Activated CD8-positive, alpha-beta memory T cell treated with anti-CD3 and anti-CD28 coated beads for 1 hour (primary cell): ENCODE measurements at places on chromosomes 6 and 20.

GRCh38 chr20:9500121-9500520 is 14.3 kb upstream of the LAMP5 start:
- no peak for DNase-seq

DNA sequence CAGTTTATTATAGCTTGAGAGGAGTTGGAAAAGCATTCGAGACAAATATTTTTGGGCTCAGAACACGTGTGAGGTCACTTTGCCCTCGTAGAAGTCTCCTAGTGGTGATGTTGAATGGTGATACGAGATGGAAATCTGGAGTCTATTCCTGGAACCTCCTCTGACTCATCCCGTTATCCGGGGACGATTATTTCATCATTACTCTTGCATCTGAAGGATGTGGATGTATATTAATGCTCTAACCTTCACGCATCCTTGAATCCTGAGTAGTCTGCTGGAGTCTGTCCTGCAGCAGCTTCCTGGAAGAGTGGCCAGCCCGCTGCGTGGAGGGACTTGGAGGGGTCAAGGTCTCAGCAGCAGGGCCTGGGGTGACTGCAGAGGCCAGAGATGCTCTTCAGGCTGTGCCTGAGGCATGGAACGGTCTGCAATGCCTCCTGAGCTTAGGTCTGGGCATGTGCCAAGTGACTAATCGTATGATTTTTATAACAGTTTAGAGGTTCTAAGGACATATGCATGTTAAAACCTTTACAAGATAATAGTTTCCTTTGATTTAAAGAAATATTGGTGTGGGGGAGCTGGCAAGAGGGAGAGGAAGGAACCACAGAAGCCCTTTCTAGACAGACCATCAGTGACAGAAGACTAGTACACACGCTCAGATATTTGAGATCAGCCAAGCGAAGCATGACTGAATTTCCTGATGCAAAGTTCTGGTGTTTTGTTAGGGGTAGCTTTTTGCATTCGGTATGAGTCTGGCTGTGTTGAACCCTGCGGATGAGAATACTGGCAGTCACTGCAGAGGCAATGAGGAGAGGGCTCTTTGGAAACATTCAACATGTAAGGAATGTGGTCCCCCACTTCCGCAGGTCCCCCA is 400.2 kb downstream of the QKI start:
- no peak for DNase-seq

GRCh38 chr6:34457742-34458735 is 7.8 kb upstream of the PACSIN1 start:
- DNase-seq, result no peak

DNA sequence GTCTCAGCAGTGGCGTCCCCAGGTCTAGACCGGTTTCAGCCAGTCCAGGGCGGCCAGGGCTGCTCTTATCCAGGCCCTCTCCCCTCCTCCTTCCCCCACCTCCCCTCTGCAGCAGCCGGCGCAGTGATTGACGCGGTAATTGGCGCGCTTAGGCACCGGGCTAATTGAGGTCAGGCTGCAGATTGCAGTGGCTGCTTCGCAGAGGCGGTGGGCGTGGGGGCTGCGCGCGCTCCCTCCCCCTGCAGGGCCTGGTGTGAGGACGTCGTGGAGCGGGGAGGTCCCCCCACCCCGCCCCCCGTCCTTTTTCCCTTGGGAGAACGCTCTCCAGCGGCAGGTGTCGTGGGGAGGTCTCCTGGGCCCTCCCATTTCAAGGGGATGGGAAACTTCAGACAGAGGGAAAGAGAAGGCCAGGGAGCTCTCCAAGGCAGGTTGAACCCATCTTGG is 70.4 kb upstream of the BLCAP start:
- DNase-seq, result no peak

DNA sequence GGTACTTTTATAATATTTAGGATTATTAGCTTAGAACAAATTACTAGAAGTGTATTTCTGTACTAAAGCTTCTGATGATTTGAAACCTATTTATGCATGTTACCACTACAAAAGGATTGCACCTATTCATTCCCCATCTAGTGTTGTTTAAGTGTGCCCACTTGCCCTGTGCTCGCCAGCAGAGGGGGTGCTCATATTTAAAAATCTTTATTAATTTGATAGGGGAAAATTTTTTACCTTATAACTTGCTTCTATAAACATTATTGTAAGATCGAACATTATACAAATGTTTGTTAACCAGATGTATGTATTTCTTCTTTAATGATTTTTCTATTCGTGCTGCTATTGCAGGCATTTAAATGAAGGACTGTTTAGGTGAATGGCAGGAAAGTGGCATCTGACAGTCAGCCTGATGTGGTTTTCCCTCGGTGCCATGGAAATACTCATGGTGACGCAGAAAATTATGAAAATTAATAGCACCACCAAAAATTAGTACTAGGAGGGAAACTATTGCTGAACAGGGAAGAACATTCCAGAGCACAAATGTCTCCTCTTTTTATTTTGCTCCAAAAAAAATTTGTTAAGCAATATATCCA is 44.1 kb upstream of the FNDC1 start:
- DNase-seq, result no peak

GRCh38 chr6:3406891-3407809 is 49.7 kb downstream of the SLC22A23 start:
- DNase-seq, result no peak

DNA sequence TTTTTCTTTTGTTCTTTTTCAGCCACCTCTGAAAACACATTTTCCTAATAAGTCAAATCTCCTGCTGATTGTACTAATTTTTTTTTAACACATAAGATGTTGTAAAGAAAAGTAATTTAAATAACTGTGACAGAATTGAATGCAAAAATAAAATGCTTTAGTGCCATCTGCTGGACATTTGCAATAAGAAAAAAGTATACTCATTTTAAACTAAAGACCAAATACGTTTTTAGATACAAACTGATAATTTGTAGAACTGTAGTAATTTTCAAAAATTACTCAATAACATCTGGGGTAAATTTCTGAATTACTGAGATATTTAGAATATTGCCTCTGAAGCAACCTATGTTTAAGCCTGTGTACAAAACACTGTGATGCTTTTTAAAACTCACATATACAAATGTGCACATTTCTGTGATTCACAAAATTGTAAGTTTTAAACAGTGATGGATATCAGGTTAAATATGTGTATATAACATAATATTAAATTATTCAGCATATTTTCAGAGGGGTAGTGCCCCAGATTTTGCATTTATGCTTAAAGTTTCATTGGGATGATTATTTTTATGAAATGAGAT is 198.7 kb downstream of the RIMS1 start:
- DNase-seq, result no peak

- DNase-seq, result no peak
Observed at GRCh38 chr6:39054577-39055142, 6.1 kb downstream of the GLP1R start.

- DNase-seq, result no peak
Observed at GRCh38 chr20:47782076-47782475, 3.2 kb downstream of the SULF2 start.

DNA sequence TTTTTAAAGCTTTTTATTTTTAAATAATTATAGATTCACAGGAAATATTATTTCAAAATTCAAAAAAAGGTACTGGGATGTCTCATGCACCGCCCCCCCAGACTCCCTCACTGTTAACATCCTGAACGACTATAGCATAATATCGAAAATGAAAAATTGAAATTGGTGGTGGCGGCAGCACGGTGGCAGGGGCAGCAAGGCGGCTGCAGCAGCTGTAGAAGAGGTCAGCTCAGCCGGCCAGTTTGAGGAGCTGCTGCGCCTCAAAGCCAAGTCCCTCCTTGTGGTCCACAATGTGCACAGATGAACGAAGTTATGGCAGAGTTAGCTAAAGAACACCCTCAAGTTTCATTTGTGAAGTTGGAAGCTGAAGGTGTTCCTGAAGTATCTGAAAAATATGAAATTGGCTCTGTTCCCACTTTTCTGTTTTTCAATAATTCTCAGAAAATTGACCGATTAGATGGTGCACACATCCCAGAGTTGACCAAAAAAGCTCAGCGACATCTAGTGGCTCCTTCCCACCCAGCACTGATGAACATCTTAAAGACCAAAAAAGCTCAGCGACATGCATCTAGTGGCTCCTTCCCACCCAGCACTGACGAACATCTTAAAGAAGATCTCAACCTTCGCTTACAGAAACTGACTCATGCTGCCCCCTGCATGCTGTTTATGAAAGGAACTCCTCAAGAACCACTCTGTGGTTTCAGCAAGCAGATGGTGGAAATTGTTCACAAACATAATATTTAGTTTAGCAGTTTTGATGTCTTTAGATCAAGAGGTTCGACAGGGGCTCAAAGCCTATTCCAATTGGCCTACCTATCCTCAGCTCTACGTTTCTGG is 100.8 kb downstream of the FAM217A start:
- peak; percentile 5 for DNase-seq

DNA sequence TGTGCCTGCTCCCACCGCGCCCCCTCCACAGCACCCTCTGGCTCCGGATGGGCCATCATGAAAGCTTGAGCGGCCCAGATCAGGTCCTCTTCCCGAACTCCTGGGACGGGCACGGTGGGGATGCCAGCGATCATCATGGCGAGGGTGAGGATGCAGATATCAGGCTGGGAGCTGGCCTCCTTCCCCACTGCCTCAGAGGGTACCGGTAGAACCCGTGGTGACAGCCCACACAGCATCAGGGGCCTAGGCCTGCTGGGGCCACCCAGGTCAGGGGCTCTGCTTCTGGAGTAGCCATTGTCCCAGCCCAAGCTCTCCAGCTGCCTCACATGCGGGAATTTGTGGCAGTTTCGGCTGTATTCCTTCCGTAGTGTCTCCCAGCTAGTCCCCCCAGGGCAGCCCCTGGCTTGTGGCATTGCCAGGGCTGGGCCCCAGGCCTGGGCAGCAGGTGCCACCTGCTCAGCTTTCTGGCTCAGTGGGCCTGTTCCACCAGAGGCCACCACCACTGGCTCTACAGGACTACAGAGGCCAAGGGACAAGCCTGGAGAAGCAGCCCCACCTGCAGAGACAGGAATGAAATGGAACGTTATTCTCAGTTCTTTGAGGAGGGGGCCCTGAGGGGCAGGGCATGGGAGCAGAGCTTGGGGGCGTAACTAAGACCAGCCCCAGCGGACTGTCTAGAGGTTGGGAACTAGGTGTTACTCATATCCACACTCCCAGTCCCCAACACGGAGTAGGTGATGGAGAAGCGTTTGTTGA is 654 bp downstream of the SPATA25 start:
- DNase-seq, result no peak

DNA sequence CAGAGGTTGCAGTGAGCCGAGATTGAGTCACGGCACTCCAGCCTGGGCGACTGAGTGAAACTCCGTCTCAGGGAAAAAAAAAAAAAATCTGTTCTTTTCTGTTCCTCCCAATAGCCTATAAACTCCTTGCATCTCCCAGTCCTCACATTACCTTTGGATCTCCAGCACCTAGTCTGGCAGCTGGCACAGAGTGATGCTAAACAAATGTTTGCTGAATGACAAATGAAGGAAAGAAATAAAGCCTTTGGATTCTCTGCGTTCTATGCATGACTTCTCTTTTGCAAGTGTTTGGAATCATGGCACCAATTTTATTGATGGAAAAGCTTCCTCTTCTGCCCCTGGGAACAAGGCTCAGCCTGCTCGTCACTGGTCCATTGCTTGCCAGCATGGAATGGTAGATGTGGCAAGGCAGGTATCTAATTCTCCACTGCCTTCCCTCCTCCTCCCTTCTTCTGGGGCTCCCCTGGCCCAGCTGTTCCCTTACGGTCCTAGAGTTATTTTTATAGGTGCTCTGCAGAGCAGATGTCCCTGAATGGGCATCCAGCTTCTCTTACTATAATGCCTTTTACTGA is 53.6 kb upstream of the FYN start:
- no peak for DNase-seq

GRCh38 chr6:141618180-141618581 is 514.5 kb upstream of the GJE1 start:
- no peak for DNase-seq

DNA sequence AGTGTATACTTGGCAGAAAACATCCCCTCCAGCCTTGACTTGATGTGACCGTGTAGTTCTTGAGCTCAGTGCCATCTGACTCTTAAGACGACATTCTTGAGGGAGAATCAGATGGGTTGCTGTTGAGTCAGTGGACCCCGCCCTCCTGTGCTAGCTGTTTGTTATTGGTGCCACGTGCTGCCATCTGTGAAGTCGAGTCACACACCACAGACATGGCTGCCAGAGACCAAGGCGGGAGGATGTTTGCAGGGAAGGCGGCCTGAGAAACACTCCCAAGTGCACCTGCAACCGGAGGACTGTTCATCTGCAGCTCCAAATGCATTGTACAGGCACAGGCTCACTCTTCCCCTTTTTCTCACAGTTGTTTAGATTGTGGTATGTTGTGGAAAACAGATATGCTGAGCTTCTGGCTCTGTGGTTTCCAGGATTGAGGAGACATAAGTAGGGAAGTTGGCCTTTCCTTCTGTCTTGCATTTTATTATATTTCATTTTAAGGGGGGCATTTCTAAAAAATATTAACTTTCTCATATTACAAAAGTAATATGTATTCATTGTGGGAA is 345.3 kb upstream of the ZFP64 start:
- no peak for DNase-seq

- no peak for DNase-seq
Observed at GRCh38 chr6:43950051-43950605, 177.1 kb downstream of the MRPL14 start.
